ENCODE measurements at places on chromosomes 12 and 14.

DNA sequence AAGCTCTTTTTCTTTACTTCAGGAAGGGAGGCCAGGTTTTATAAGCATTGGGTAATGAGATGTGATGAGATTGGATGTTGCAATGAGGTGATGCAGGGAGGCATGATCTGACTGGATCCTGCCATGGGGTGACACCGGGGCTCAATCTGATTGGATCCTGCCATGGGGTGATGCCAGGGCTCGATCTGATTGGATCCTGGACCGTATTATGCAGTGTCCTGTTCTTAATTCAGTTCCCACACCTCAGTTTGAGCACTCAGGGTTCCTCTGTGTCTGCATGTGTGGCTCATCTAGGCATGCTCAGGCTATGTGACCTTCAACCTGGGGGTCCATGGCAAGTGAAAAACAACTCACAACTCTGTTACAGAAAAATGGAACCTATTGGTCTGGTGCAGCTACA, 166.4 kb downstream of the SLC15A4 start:
- DNase-seq = no peak

DNA sequence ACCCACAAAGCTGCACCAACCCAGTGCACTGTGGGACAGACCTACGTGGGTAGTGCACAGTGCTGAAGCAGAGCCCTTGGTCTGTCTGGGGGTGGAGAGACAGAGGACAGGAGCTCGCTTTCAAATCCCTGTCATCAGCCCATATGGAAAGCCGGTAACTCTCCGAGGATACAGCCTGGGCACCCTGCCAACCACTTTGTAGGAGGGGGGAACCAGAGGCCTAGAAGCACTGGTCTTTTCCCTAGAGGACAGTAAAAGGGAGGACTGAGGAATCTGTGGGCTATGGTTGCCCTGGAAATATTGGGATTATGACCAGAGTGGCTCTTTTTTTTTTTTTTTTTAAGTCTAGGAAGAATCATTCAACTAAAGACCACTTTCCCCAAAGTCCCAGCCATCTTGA, 74.3 kb downstream of the MAP3K9 start:
- no peak for DNase-seq

DNA sequence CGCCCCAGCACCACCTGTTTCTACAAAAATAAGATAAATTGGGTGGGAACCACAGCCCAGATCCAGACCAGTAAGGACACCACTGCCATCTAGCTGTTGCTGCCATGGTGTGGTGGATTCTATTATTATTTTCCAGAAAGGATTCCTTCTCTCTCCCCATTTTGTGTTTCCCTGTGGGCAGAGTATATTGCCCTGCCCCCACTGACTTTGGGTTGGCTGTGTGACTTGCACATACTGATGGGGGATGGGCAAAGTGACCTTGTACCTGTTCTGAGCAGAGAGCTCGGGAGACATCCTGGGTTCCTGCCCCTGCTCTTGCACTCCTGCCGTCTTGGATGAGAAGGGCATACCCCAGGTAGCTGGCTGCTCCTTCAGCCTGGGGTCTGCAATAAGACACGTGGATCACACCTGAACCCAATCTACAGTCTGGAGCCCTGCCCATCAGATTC, 24.3 kb downstream of the MOAP1 start:
- peak; percentile 81 for DNase-seq

GRCh38 chr12:103050273-103050672, 92.8 kb downstream of the ASCL1 start:
- no peak for DNase-seq

GRCh38 chr14:54890788-54891187, 11.8 kb downstream of the GCH1 start:
- peak; percentile 24 for DNase-seq

GRCh38 chr12:92539976-92540781, 162.6 kb upstream of the PLEKHG7 start:
- DNase-seq = peak; percentile 41

DNA sequence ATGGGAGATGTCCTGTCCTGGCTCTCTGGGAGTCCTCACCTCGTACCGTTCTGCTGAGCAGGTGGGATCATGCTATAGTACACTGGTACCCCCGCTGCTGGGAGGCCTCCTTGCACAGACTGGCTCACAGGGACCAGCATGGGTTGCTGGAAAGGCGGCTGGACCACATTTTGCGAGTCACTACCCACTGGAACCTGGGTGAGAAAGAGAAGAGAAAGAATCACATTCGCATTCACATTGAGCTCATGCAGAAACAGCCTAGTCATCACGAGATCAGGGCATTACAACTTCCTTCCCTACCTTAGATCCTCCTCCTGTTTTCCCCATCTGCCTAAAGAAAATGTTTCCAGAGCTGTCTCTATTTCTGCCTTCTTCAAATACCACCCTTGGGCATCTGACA, 17.3 kb upstream of the STAC3 start:
- DNase-seq = no peak

GRCh38 chr12:71626098-71626497, 37.5 kb downstream of the ZFC3H1 start:
- peak; percentile 90 for DNase-seq

- DNase-seq = no peak
Measured at GRCh38 chr12:1497161-1497560, 97.2 kb downstream of the FBXL14 start.

DNA sequence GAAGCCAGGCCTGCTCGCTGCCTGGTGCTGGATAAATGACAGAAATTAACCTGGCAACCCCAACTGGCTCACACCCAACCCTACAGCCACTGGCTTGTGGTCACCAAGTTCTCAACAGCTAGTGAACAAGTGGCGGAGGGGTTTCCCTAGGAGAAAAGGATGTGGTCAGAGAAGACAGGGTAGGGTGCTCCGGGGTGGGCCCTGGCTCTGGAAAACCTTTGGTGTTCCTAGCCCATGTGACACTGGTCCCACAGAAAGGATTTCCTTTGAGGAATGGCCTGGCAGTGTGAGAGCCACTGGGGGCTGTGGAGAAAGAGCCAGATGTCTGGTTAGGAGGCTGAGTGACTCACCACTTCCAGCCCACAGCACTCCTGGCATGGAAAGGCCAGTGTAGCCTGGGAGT, 8.7 kb downstream of the SYNE3 start:
- peak; percentile 83 for DNase-seq

GRCh38 chr14:43449291-43449690, 1057.8 kb downstream of the FSCB start:
- no peak for DNase-seq

DNA sequence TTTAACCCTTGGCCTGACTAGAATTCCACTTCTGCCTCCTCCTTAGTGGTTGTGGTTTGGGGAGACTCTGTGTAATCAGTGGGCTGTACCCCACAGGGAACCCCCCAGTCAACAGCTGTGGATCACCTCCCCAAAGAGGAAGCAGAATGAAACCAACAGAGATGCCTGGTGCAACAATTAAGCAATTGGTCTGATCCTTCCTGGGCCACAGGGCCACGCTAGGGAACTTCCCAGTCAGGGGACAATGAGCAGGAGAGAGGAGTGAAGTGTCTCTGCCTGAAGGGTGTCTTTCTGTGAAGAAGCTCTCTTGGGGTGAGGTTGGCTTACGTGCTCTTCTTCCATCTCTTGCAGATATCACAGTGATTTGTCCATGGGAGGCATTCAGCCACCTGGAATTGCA, 8.2 kb downstream of the PDE6H start:
- peak; percentile 63 for DNase-seq

- peak; percentile 50 for DNase-seq
Measured at GRCh38 chr12:64611341-64612284, 1.3 kb downstream of the RASSF3 start.

DNA sequence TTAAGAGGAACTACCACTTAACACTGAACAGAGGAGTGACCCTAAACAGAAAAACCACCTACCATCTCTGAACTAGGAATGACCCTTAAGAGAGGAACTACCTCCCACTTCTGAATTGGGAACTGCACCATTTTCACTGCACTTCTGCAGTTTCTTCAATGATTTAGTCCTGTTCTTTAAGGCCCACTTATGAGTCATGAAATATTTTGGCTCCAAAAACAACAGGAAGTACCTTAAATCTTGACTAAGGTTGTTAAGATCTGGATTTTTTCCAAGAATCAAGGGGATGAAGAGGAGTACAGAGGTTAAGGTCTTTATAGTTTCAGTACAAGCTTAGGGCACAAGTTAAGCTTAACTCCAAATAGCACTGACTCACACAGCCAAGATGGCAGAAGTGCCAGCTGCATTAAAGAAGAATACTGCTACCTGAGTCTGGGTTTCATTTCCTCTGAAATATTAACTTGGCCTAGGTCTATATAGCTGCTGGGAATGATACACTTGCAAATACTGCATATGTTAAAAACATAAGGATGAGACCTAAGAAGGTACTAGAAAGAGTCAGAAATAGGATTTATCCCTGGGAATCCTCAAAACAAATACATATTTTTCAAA, 4.2 kb downstream of the NPC2 start:
- DNase-seq = no peak

DNA sequence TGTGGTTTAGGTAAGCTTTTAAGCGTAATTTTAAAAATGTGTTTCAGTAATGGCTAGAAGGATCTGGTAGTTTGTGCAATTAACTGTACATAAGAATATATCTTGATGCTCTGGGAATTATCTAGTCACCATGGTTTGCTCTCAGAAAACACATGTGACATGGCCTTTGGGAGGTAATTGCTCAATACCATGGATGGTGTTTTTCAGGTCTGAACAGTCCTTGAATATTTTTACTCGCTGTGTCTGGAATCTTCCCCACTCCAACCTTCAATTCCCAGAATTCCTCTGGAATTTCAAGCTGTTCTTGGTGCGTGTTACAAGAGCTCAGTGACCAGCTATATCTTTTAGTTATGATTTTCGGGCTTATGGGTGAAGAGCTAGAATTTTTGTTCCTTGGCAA, 85.3 kb downstream of the DAAM1 start:
- DNase-seq = no peak

DNA sequence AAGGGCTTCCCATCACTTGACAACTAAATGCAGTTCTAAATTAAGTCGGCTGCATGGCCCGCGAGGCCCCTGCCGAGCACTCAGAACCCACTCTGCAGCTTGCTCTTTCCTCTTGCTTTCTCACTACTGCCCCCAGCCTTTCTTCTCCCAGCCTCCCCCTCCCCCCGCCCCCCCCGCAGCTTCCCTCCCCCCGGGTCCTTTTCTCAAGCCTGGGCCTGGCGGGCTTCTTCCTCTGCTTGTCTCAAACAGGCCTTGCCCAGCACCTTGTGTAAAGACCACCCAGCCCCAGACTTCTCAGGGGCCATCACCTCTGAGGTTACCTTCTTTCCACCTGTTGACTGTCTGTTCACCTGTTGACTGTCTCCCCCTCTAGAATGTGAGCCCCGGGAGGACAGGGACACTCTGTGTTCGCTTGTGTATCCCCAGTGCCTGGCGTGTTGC, 1.1 kb downstream of the CYP46A1 start:
- DNase-seq = no peak

GRCh38 chr12:74021937-74022336, 515.7 kb upstream of the ATXN7L3B start:
- peak; percentile 76 for DNase-seq

DNA sequence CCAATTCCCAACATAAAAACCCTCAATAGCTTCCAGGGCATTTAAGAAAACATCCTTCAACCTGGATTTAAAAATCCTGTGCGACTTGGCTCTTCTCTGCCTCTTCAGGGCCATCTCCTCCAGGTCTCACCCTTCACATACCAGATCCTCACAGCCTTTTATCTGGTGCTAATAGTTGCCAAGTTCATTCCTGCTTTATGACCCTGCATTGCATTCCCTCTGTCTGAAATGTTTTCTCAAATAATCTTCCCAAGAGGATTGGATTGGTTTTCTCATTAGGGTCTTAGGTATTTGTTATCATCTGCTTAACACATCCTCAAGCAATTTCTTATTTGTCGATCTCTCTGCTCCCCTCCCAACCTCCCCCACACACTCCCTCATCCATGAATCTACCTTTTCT, 832.0 kb downstream of the GALC start:
- no peak for DNase-seq

DNA sequence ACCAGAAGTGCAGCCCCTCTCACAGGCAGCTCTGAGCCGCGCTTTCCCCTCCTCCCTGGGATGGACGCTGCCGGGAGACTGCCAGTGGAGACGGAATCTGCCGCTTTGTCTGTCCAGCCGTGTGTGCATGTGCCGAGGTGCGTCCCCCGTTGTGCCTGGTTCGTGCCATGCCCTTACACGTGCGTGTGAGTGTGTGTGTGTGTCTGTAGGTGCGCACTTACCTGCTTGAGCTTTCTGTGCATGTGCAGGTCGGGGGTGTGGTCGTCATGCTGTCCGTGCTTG, 12.3 kb upstream of the TAMALIN start:
- no peak for DNase-seq

DNA sequence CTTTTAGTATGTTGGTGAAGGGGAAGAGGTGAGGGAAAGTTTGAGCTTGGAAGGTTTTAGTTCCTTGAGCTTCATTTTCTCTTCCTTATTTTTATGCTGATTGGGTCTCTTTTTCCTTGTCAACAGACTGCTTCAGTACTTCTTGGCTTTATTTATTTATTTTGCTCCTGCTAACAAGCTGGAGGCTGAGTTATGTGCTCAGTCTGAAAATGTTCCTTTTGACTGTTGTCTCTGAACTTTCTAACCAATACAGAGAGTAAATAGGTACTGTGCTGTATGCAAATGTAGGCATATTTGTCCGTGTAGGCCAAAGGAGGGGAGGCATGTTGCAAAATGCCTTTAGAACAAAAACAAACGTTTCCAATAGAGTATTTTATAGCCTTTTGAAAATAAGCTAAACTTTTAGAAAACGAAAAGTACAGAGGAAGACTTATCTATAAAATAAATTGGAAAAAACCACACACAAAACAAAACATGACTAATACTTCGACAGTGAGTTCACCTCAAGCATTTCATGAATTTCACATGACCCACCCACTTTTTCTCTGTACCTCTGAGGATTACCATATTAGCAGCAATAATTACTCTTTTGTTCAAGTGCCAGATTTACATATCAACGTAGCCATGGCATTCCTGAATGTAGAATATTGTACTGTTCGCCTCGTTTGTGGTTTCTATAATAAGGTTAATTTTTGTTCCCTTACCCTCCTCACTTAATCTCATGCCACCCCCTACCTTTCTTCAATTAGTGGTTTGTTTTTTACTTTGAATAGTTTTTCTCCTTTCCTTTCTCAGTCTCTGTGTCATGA, 4.7 kb upstream of the CREBL2 start:
- no peak for DNase-seq

DNA sequence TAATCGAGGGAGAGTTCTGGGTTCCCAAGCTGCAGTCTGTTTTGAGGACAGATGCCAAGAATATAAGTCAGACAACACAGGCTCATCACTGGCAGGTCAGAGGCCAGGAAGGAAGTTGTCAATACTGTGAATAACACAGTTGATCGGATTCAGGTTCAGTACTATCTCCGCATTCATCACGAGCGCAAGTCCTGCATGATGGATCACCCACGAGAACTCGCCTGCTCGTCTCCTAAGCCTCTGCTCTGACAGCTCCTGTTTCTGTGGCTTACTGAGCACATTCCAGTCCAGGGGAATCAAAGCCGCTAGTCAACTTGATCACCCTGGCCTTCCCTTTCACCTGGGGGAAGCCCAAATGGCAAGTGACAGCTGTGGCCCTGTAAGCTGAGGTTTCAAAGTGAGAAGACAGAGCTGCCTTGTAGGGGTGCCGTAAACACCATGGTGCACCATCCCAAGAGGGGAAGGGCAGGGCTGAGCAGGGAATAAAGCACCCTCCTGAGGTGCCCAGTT, 60.1 kb upstream of the DICER1 start:
- DNase-seq = no peak

- DNase-seq = no peak
Measured at GRCh38 chr14:21431126-21431525, 24.8 kb downstream of the CHD8 start.

GRCh38 chr12:5497329-5498053, 65.6 kb downstream of the NTF3 start:
- DNase-seq = no peak

- DNase-seq = no peak
Measured at GRCh38 chr14:99534863-99535262, 53.7 kb downstream of the CCNK start.

- DNase-seq = no peak
Measured at GRCh38 chr12:132163041-132163910, 19.0 kb downstream of the NOC4L start.
